ENCODE measurements at places on chromosomes 4 and X.

GRCh38 chrX:40056420-40056819 lies 41.3 kb downstream of the BCOR start:
- no peak for DNase-seq

DNA sequence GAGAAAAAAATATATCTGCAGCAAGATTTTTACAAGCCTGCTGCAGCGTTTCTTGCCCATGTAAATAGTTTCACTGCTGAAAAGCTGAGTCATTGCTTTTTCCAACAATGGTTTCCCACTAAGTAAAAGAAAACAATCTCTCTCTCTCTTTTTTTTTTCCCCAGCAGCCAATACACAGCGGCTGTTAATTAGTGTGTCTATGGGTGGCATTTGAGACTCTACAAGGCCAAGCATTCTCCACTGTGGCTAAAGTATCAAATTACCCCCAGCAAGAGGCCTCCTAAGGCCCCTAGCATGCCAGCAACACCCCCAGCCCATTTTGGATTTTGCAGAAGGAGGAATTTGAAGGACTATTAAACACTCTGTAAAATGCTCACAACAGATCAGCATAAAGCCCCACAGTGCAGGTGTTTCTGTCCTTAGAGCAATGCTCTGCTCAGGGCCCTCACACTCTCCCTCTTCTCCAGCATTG lies 837.4 kb downstream of the TRIML1 start:
- DNase-seq: no peak

- no peak for DNase-seq
These were observed 7.6 kb downstream of the L1CAM start for GRCh38 chrX:153878345-153878744.

- DNase-seq: no peak
These were observed 10.2 kb downstream of the SOD3 start for GRCh38 chr4:24805566-24805965.

DNA sequence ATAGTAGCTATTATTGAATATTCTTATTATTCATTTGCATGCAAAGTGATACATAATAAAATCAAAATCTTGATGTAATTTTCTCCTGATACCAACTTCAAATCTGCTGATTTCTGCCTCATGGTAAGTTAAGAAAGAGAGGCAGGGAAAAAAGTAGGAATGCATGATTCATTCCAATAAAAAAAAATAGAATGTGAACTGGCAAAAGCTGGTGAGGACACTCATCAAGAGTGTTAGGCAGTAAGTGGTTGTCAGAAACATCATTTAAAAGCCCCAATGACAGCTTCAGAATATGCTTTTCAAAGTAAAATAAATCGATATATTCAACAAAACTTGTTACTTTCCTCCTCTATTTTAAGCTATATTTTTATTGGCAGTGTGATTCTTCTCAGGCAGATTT lies 979.1 kb downstream of the TECRL start:
- no peak for DNase-seq

GRCh38 chr4:107893171-107894137 lies 37.9 kb upstream of the CYP2U1 start:
- no peak for DNase-seq

- DNase-seq: no peak
These were observed 52.5 kb downstream of the PF4 start for GRCh38 chr4:73929278-73929677.

GRCh38 chr4:153645183-153645582 lies 38.9 kb upstream of the TLR2 start:
- DNase-seq: no peak

- no peak for DNase-seq
These were observed 202.7 kb downstream of the OR13H1 start for GRCh38 chrX:131746491-131746968.

DNA sequence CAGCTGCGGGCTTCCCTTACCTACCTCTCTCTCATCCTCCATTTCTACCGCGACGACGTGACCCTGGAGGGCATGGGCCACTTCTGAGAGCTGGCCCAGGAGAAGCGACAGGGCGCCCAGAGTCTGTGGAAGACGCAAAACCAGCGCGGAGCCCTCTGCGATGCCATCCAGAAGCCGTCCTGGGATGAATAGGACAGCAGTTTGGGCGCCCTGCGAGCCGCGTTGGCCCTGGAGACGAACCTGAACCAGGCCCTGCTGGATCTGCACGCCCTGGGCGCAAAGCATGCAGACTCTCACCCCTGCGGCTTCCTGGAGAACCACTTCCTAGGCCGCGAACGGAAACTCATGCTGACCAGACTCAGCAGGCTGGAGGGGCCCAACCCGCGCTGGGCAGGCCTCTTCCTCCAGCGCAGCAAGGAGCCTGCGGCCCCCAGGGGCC lies 52.7 kb upstream of the TMPRSS11F start:
- no peak for DNase-seq

DNA sequence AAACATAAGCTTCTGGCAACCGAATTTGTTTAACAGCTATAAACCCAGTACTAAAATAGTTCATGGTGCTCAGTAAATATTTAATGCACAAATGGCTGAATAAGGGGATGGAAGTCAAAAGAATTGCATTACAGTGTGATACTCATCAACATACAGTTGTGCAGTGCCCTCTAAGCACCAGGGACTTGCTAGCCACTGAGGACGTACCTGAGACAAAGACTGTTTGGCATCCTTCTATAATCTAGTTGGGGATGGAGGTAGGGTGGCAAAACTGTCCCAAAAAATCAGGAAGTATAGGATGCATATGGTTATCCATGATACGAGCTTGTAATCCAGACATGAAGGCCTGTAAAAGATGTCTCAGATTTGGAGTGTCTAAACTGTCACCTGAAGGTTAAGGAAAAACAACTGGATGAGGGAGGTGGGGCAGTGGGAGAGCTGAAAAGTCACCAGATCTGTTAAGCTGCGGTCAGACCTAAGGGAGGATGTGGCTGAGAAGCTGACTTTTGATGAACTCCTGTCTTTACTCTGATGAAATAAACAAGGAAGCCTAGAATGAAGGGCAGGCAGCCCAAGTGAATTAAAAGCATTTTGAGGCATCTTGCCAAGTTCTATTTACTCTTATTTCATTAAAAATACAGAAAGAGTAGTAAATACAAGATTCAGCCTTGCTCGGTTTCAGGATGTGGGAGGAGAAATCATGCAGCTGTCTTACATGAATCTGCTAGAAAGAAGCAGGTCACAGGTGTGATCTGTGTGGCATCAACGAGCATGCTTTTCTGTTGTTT lies 12.0 kb upstream of the CD38 start:
- DNase-seq: no peak

- DNase-seq: no peak
These were observed 4.7 kb downstream of the PTTG2 start for GRCh38 chr4:37964734-37965457.

DNA sequence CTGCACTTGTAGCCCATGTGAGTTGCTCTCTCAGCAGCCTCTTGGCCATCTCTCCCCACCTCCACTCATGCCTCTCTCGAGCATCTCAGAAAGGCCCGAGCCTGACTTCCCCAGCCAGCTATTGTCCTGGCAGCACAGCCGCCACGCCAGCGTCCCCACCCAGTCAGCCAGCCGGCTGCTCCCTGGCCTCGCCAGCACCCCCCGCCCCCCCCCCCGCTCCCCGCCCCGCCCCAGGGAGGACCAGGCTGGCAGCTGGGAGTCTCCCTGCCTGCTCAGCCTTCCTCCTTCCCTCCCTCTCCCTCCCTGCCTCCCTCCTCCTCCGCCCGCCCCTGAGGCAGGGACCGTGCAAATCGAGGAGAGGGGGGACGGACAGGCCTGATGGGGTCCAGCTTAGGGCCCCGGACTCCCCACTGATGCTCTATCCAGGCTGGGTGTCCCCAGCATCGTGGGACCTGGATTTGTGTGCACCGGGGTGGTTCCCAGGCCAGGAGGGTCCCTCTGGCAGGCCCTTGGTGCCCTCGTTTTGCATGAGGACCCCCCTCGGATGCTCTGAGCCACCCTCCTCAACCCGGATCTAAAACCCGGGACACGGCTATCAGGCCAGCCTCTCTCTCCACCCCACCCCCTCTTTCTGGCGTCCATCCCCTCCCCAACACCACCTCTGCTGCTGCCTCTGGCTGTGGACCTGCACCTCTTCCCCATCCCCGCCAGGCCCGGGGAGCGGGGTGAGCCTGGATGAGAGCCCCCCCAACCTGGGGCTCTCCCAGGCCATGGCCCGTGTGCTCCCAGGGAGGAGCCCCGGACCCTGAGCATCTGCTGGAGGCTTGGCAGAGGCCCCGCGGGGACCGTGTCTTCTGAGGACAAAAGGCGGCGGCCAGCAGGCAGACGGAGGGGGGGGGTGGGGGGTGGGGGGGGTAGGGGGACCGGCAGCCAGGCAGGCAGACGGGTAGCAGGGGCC lies at the start of gene GPR173:
GPR173 (plus strand) TSS at position 621 of the 958 bp plus-strand sequence. CDS start 27,833 bp downstream, outside the sequence.
- DNase-seq: no peak

- no peak for DNase-seq
These were observed 89.7 kb upstream of the PCDH7 start for GRCh38 chr4:30630431-30630830.

DNA sequence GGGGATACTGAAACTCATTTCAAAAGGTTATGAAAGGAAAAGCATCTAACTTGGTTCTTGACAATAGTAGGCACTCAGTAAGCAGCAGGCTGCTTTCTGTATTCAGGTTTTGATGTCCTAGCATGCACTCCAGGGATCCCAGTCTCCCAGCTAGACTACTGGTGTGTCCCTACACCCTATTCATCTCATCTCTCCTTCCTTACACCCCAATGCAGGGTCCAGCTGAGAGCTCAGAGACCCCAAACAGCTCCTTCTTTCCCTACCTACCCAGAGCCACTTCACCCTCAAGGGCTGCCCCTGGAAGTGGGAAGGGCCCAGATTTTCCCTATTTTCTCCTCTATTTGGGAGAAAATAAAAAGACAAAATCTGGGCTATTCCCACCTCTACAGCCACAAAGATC lies 1.6 kb upstream of the EFNB1 start:
- no peak for DNase-seq

DNA sequence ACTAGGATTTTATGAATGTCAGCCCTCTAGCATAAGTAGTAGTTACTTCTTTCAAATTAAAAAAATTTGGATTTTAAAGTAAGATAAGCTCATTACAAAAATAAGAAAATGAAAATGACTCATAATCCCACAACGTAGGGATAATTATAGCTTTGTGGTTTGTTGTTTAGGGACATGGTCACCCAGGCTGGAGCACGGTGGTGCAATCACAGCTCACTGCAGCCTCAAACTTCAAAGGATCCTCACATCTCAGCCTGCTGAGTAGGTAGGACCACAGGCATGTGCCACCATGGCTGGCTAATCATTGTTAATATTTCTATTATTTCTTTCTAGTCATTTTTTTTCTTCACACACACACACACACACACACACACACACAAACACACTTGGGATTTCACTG lies 57.6 kb downstream of the PLAC1 start:
- no peak for DNase-seq

DNA sequence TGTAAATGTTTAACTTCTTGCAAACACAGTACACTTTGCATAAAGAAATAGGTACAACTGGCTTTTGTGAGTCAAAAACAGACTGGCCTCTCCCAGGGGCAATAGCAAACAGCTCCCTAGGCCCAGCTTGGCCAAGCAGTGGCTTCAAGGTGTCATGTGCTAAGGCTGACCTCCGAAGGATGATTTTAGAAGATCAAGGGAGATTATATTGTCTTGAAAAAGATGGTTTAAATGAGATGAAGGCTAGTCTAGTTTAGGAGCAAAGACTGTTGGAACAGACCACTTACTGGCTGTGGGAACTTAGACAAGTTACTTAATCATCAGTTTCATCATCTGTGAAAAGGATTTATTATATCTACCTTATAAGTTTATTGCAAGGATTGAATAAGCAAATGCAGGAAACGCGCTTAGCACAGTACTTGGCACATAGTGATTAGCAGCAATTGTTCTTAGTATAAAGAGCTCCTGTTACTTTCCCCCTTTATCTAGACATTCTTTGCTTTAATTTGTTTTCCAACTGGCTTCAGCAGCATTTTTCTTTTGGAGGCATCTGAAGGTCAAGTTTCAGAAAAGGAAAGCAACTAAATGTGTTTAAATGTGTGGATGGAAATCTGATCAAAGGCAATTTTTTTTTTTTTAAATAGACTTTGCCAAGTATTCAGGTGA lies 17.2 kb downstream of the ANXA3 start:
- no peak for DNase-seq

GRCh38 chr4:94507708-94508107 lies 56.0 kb downstream of the PDLIM5 start:
- DNase-seq: no peak

GRCh38 chr4:54104907-54105306 lies 4.9 kb downstream of the GSX2 start:
- DNase-seq: no peak

- DNase-seq: no peak
These were observed 153.6 kb downstream of the RASL11B start for GRCh38 chr4:53015681-53016080.

GRCh38 chr4:186840771-186841301 lies 117.2 kb upstream of the FAT1 start:
- no peak for DNase-seq

GRCh38 chr4:156931267-156931666 lies 40.3 kb downstream of the PDGFC start:
- no peak for DNase-seq

GRCh38 chrX:101009090-101009489 lies 39.6 kb downstream of the ARL13A start:
- DNase-seq: no peak

DNA sequence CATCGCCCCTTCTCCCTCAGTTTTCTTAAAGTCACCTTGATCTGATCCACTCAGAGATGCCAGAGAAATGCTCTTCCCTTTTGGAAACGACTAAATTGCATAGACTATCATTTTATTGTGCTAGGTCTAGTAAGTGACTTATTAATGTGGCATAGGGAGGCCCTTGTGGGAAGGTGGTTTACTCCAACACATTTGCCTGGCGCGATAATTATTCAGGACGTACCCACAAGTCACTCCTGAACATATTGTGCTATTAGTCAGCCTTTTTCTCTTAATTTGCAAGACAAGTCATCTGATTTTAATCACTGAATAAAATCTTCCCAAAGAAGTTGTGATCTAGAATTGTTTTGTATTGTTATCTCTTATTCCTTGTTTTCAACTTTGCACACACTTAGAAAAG lies 7.6 kb downstream of the ENPEP start:
- no peak for DNase-seq

DNA sequence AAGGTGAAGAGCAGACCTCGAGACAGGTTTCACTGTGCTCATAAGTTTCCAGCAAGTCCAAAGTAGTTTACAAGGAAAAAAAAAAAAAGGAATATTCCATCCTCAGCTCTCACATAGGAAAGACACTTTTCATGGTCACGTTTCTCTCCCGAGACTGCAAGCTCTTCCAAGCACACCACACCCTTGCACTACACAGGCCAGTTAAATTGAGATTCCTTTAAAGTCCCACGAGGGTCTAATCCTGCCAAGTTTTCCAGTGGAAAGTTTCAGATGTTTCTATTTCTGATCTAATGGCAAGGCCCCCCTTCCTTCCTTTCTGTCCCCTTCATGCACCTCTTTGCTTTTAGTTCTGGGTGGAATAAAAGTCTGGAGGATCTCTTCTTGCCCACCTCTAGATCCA lies 67.9 kb upstream of the PCDH19 start:
- no peak for DNase-seq

- DNase-seq: no peak
These were observed 10.5 kb downstream of the CD99 start for GRCh38 chrX:2701600-2701999.

- DNase-seq: no peak
These were observed 89.4 kb downstream of the AMMECR1 start for GRCh38 chrX:110228453-110228852.

Measured in GM19239 (cell line).